ENCODE measurements at places on chromosomes 1 and 21.

- no peak for DNase-seq
Observed at GRCh38 chr1:154863315-154864174, 6.5 kb downstream of the KCNN3 start.

GRCh38 chr1:188325211-188325610, 1496.5 kb downstream of the PLA2G4A start:
- no peak for DNase-seq

DNA sequence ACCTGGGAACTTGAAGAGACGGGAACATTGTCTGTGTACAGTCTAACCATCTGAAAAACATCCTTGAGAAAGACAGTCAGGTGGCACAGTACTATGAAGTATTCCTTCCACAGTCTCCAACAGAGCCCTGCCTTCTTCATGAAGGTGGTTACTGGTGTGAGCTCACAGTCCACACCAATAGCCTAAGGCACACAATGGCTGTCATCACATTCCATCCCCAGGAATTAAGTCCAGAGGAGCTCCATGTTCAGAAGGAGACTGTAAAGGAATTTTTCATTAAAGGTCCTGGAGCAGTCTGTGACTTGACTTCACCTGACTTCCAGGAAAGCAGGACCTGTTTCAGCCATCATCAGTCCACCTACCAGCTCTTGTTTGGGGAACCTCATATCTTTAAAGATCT, 180.2 kb downstream of the C1orf21 start:
- DNase-seq, result no peak

GRCh38 chr1:232499188-232499587, 130.7 kb downstream of the SIPA1L2 start:
- no peak for DNase-seq

GRCh38 chr1:3598522-3599285, 12.6 kb downstream of the MEGF6 start:
- no peak for DNase-seq

- DNase-seq, result no peak
Observed at GRCh38 chr1:197572169-197572568, 203.1 kb downstream of the DENND1B start.
